ENCODE measurements at places on chromosomes 16 and 17.

- DNase-seq, result no peak
Measured at GRCh38 chr17:81664051-81664470, 2.3 kb downstream of the OXLD1 start.

- DNase-seq, result no peak
Measured at GRCh38 chr16:35881654-35882053, 2422.2 kb downstream of the TP53TG3F start.

DNA sequence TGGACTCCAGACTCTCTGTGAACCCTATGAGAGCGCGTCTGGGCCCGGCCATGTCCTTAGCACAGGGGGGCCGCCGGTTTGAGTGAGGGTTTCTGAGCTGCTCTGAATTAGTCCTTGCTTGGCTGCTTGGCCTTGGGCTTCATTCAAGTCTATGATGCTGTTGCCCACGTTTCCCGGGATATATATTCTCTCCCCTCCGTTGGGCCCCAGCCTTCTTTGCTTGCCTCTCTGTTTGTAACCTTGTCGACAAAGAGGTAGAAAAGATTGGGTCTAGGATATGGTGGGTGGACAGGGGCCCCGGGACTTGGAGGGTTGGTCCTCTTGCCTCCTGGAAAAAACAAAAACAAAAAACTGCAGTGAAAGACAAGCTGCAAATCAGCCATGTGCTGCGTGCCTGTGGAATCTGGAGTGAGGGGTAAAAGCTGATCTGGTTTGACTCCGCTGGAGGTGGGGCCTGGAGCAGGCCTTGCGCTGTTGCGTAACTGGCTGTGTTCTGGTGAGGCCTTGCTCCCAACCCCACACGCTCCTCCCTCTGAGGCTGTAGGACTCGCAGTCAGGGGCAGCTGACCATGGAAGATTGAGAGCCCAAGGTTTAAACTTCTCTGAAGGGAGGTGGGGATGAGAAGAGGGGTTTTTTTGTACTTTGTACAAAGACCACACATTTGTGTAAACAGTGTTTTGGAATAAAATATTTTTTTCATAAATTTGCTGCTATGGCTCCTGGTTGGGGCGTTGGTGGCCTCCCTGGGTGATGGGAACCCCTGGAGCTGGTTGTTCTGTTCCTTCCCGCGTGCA lies 23.1 kb downstream of the STAT5A start:
- DNase-seq, result no peak

- DNase-seq, result no peak
Measured at GRCh38 chr16:2610781-2611498, 71.4 kb upstream of the KCTD5 start.

DNA sequence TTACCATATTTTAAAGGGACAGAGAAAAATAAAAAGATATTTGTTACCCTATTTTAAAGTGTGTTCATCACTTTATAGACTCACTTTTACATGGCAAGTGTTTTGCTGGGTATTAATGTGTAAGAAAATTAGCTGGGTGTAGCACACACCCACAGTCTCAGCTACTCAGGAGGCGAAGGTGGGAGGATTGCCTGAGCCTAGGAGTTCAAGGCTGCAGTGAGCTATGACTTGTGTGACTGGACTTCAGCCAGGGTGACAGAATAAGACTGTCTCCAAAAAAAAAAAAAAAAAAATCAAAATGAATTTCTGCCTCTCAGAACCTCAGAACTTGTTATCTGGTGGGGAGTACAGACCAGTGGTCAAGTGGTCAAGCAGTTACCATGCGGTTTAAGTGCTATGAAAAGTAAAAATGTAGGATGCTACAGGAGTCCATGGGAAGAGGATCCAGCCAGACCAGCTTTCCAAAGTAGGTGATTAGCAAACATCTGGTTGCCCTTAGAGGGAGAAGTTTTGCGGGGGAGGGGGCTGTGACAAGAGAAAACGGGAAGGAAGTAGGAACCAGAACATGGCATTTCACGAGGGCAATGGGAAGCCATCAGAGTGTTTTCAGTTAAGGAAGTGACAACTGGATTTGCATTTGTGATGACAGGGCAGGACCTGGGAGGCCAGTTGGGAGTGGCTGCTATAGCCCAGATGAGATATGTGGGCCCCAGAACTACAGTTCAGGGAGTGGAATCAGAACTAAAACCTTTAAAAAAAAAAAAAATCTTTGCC lies 13.9 kb downstream of the CNEP1R1 start:
- no peak for DNase-seq

DNA sequence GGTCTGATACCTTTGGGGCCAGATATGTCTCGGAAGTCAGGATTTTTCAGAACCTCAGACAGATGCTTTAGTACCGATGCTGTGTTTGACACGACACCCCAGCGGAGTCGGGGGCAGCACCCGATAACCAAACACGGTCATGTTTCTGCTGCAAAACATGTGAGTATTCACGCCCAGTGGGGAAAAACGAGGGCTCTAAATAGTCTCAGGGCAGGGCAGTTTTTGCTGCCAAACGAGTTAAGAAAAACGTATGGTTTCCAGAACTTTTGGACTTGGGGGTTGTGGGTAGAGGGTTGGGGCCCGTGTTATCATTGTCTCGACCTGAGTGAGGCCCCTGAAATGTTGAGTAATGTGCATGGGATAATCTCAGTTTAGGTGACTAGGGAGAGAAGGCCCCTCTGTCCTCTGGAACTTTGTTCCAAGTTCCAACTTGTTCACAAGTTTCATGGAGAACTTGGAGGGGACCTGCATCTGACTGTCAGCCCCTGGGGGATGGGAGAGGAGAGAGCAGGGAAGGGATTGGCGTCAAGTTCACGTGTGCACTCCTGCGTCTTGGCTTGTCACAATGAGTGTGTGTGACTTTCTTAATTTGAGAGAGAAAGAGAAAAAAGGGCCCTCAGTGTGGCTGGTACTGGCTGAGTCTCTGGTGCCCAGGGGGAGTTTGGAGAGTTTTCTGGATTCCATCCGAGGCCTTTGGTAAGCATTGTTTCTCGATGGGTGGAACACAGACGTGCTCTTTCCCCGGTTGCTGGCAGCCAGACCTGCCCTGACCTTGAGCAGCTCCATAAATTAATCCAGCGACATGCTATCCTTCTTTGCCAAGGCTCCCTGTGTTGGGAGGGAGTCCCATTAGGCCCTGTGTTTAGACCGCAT lies 83.9 kb upstream of the CIBAR2 start:
- DNase-seq, result no peak

DNA sequence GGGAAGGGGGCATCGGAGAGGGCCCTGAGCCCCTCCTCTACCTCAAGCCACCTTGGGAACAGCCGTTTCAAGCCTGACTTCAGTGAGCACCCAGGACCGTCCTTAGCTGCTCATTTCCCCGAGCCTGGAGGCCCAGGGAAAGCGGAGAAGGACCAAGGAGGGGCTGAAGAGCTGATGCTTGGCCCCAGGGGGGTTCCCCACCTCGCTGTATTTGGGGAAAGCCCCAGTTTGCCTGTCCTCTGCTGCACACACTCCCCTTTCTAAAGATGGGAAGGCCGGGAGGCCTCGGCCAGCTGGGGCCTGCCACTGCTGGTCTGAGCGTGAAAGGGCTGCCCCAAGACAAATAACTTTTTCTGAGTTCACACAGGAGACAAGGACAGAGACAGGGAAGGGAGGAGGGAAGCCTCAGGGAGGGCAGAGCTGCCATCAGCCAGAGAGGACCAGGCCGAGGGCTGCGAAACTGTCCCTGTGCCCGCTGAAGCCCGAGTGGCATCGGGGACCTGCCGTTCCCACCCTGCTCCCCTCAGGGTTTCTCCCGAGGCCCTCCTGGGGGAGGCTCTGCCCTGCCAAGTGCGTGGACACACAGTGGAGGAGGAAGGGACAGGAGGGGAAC lies 11.6 kb downstream of the ZACN start:
- no peak for DNase-seq

- DNase-seq, result no peak
Measured at GRCh38 chr16:77509051-77509450, 74.2 kb upstream of the ADAMTS18 start.

GRCh38 chr17:81393684-81394376 lies 1.4 kb upstream of the BAHCC1 start:
- DNase-seq, result no peak

- no peak for DNase-seq
Measured at GRCh38 chr16:84911486-84912216, 91.9 kb downstream of the CRISPLD2 start.

DNA sequence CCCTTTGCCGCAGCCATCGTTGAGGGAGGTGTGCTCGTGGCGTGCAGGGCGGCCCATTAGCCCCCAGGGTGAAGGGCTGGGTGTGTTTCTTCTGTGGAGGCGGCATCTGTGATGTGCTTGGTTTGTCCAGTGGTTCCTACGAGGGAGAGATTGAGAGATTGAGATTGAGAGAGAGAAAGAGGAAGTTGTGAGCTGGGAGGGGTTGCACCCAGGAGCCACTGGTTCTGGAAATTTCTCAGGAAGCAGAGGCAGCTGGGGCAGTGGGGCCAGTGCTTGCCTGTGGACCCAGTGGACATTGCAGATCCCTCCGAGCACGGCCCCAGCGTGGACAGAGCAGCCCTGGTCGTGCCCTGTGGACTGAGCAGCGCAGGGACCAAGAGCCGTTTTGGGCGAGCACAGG lies 72.0 kb upstream of the ZNF750 start:
- DNase-seq, result no peak

DNA sequence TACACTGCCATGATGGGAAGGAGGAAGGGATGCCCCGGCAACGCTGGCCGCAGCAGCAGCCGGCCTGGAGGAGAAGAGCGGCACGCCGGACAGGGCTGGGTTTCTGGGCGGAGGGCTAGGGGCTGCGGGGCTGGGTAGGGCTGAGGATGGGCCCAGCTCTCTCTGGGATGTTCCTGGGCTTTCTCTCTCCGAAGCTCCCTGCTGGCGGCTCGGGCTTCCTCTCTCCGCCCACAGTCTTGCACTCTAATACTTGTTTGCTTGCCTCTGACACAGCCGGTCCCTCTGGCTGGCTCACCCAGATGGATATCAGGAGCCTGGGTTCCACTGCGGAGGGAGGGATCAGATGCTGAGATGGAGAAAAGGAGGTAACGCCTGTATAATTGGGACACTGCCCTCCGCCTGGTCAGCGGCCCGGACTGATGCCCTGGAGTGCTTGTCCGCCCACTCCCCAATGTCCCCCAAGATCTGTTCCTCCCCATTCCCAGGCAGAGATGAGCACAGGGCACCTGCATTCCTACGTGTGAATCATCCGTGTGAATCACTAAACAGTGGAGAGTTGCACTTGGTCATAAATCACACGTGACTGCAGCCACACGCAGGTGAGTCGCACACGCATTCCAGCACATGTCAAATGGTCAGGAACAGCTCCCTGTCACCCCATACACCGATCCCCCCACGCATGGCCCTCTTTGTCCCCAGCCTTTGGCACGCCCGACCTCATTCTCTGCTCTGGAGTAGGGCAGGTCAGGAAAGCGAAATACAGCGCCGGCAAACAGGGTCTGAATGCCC lies at the start of gene ALOXE3:
Gene ALOXE3, minus strand, starts transcription at position 535 of the 789 bp plus-strand sequence. Its CDS starts 524 bp downstream, at position 11.
- no peak for DNase-seq
